ENCODE measurements at places on chromosomes 1 and 21. TPM values are rescaled to one million over a fixed set of nuclear protein-coding genes. Genes with fewer than 3 reads are reported as not detected.

GRCh38 chr1:77652268-77652667 is 30.2 kb downstream of the ZZZ3 start:
- H3K27me3 ChIP-seq, result no peaks in the 10 kb centered on the region
- peaks cover 5% of the 10 kb centered on the region for H3K36me3 ChIP-seq
- no peak overlapping the region for H3K27ac ChIP-seq
- H3K4me1 ChIP-seq, result no peaks in the 10 kb centered on the region

DNA sequence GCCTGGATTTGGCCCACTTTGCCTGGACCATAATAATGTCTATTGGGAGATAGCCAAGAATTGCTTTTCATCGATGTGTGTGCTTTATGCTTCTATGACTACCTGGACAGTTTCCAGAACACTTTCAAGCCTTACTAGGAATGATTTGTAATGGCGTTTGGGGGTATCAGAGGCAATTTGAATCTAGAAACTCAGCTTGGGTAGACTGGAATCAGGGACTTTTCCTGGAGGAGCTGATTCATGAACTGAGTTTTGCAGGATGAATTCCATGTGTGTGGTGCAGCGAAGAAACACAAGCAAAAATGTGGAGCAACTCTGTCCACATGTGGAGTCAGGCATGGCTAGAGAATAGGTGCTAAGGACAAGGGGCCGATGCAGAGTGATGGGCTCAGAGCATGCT is 11.9 kb upstream of the TMEM61 start:
- peaks cover 7% of the 10 kb centered on the region for H3K4me1 ChIP-seq
- no peak overlapping the region for H3K27ac ChIP-seq
- H3K27me3 ChIP-seq, result no peaks in the 10 kb centered on the region
- no peak for DNase-seq

- H3K27ac ChIP-seq, result no peak overlapping the region
- DNase-seq, result no peak
- no peaks in the 10 kb centered on the region for H3K4me1 ChIP-seq
- H3K4me3 ChIP-seq, result no peak overlapping the region
Observed at GRCh38 chr1:244350027-244350426, 101.7 kb downstream of the ADSS2 start.

DNA sequence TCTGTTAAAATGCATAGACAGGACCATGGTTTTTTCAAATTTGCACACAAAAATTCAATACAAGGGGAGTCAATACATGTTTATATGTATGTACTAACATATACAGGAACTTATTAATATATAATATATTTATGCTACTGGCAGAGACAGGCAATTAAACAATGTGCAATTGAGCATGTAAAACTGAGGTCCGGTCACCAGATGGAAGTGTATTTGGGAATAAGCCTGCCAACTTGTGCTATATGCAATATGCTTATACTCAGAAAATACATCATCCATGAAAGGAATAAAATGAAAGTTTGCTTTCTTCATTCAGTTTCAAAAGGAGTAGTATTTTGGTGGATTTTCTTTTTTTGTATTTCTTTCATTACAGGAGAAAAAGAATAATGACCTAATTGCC is 640.2 kb upstream of the CXADR start:
- H3K27me3 ChIP-seq, result no peaks in the 10 kb centered on the region
- no peak for DNase-seq
- no peaks in the 10 kb centered on the region for H3K36me3 ChIP-seq
- no peaks in the 10 kb centered on the region for H3K4me1 ChIP-seq
- H3K4me3 ChIP-seq, result no peak overlapping the region
- H3K27ac ChIP-seq, result no peak overlapping the region

- H3K36me3 ChIP-seq, result no peaks in the 10 kb centered on the region
- no peaks in the 10 kb centered on the region for H3K27me3 ChIP-seq
- DNase-seq, result no peak
- H3K4me1 ChIP-seq, result no peaks in the 10 kb centered on the region
- no peak overlapping the region for H3K4me3 ChIP-seq
Observed at GRCh38 chr1:167197692-167198091, 23.0 kb upstream of the POU2F1 start.

DNA sequence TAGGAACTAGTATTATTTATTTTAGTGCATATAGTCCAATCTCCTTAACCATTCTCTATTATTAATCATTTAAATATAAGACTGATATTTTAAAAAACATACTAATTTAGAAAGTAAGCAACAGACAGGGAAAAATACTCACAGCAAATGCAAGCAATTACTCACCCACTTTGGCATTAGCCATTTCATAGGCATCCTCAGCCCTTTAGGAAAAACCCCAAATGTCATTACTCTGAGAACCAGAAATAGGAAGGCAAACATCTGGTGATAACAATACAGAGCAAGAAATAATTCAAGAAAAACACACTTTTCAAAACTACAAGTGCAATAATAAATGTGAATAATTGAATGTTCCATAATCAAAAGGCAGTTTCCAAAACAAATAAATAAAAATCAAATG is 545.1 kb downstream of the PLPP3 start:
- no peaks in the 10 kb centered on the region for H3K27me3 ChIP-seq
- no peaks in the 10 kb centered on the region for H3K36me3 ChIP-seq

DNA sequence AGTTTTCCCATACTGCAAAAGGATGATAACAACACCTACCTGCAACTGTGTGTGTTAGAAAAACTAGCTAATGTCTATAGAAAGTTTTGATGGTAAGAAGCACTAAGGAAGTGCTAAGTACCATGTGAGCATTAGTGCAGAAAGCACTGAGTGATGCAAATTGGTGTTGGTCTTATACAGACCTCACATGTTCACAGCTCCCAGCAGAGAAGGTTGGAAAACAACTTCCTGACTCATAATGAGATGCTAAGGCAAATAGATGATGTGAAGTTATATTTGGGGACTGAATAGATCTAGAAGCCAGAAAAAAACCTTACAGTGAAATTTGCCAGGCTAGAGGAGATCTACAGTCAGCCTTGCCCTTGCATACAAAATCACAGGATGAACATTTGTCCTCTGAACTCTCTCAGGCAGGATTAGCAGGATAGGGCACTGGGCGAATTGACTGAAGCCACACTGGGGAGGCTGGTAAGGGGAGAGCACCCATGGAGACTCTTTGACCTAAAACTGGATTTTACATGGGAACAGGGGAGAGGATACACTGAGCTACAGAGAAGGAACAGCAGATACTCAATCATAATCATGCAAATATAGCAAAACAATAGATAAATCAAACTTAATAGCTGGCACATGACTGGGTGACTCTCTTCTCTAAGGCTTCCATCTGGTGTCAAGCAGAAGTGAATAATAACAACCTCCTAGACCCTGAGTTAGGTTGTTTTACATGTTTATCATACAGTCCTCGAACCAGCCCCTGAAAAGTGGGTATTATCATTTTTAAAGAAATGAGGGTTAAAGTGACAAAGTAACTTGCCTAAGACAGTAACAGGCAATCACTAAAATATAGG is 61.3 kb downstream of the ASTN1 start:
- H3K27me3 ChIP-seq, result no peaks in the 10 kb centered on the region
- no peak overlapping the region for H3K27ac ChIP-seq
- no peaks in the 10 kb centered on the region for H3K36me3 ChIP-seq
- H3K4me1 ChIP-seq, result peaks cover 5% of the 10 kb centered on the region
- no peak for DNase-seq

DNA sequence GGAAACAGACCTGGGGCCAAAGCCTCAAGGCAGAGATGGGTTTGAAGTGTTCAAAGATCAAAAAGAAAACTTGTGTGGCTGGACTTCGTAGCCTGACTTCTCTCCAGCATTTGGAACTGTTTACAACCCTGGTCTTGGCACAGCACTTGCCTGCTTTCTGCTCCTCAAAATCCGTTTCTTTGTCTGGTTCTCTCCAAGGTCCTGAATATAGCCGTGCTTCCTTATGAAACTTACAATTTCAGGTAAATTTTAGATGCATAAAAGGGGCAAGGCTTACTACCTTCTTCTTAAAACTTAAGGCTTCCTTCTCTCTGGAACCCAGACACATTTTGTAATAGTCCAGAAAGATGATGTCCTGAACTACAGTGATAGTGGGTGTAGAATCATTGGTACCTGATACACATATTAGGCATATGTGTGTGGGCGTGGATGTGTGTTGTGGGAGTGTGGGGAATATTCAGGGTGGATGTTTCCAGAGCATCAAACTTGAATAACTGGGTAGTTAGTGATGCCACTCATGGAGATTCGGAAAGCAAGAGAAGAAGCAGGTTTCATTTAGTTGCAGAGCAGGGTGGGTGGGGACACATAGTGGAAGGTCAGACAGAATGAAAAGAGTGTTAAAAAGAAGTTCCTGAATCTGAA is 26.4 kb upstream of the FAM78B start:
- no peak overlapping the region for H3K4me3 ChIP-seq
- DNase-seq, result no peak
- H3K4me1 ChIP-seq, result no peaks in the 10 kb centered on the region
- H3K27me3 ChIP-seq, result no peaks in the 10 kb centered on the region
- H3K36me3 ChIP-seq, result no peaks in the 10 kb centered on the region

DNA sequence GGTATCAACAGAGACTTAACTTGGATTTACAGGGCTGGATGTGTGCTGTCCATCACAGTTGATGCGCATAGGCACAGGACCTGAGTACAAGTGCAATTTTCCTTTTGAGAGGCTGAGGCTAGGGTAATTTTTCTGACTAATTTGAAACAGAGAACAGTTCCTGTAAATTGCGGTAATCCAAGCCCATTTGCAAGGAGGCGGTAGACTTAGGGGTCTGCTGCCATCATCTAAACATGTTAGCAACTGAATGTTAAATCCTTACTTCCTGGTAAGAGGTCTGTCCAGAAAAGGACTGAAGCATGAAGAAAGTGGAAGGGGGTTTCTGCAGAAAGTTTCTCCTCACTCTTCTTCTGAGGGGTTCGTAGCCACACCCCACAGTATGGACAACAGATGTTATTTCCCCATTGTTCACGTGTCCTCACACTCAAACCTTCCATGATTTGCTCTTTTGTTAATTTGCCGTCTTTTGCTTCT is 23.7 kb upstream of the C1orf198 start:
- H3K27ac ChIP-seq, result no peak overlapping the region
- H3K4me1 ChIP-seq, result no peaks in the 10 kb centered on the region
- DNase-seq, result no peak
- H3K36me3 ChIP-seq, result no peaks in the 10 kb centered on the region
- no peaks in the 10 kb centered on the region for H3K27me3 ChIP-seq

- H3K4me3 ChIP-seq, result no peak overlapping the region
- H3K27ac ChIP-seq, result no peak overlapping the region
- no peaks in the 10 kb centered on the region for H3K27me3 ChIP-seq
- no peaks in the 10 kb centered on the region for H3K4me1 ChIP-seq
- peaks cover 3% of the 10 kb centered on the region for H3K36me3 ChIP-seq
Observed at GRCh38 chr1:51719146-51719545, 102.3 kb downstream of the OSBPL9 start.

GRCh38 chr1:209414803-209415329 is 168.6 kb upstream of the CAMK1G start:
- DNase-seq, result no peak
- no peak overlapping the region for H3K27ac ChIP-seq
- no peaks in the 10 kb centered on the region for H3K36me3 ChIP-seq
- no peaks in the 10 kb centered on the region for H3K4me1 ChIP-seq
- no peaks in the 10 kb centered on the region for H3K27me3 ChIP-seq

DNA sequence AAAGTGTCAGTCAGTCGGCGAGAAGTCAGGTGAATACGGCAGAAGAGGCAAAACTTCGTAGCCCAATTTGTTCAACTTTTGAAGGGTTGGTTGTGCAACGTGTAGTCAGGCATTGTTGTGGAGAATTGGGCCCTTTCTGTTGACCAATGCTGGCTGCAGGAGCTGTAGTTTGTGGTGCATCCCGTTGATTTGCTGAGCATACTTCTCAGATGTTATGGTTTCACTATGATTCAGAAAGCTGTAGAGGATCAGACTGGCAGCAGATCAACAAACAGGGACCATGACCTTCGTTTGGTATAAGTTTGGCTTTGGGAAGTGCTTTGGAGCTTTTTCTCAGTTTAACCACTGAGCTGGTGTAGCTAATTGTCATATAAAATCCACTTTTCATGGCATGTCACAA is 190.2 kb upstream of the ADAMTS5 start:
- H3K4me1 ChIP-seq, result no peaks in the 10 kb centered on the region
- H3K36me3 ChIP-seq, result no peaks in the 10 kb centered on the region
- DNase-seq, result no peak
- no peak overlapping the region for H3K4me3 ChIP-seq
- H3K27ac ChIP-seq, result no peak overlapping the region

- H3K27me3 ChIP-seq, result peaks cover 8% of the 10 kb centered on the region
- H3K4me3 ChIP-seq, result peak overlapping the region; percentile 69
- no peaks in the 10 kb centered on the region for H3K36me3 ChIP-seq
- H3K4me1 ChIP-seq, result peaks cover 28% of the 10 kb centered on the region
- DNase-seq, result no peak
Observed at GRCh38 chr1:231039161-231040018, 664 bp downstream of the FAM89A start.

DNA sequence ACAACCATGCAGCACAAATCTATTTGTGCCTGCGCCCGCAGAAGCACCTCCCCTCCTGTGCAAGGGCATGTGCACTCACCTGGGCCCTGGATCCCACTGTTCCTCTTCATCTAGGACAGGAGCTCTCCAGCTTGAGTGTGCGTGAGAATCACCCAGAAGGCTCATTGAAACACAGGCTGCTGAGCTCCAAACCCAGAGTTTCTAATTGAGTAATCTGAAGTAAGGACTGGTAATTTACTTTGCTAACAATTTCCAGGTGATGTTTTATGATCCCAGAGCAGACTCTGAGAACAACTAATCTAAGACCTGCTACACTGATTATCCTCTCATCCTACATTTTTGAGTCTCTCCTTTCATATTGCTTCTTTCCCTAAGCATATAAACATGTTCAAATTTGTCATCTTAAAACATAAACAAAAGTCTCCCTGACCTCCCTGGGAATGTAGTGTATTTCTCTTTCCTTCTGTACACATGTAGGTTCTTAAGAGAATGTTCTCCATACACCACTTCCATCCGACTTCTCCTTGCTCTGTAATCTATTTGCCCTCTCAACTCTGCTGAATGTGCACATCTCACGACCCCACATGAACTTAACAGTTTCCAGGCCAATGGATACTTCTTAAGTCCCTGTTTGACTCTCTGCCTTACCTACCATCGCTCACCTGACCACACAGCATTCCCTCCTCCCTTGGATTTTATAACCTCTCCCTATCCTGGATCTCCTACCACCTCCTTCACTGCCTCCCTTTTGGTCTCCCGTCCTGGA is 522.5 kb downstream of the SMYD3 start:
- H3K27ac ChIP-seq, result no peak overlapping the region
- DNase-seq, result no peak
- H3K4me3 ChIP-seq, result no peak overlapping the region
- H3K36me3 ChIP-seq, result no peaks in the 10 kb centered on the region
- no peaks in the 10 kb centered on the region for H3K4me1 ChIP-seq
- no peaks in the 10 kb centered on the region for H3K27me3 ChIP-seq

- no peak overlapping the region for H3K4me3 ChIP-seq
- peak; percentile 25 for DNase-seq
- no peaks in the 10 kb centered on the region for H3K27me3 ChIP-seq
- no peaks in the 10 kb centered on the region for H3K36me3 ChIP-seq
Observed at GRCh38 chr1:115261496-115261895, 76.6 kb downstream of the NGF start.

- H3K36me3 ChIP-seq, result no peaks in the 10 kb centered on the region
- no peak overlapping the region for H3K27ac ChIP-seq
- H3K27me3 ChIP-seq, result no peaks in the 10 kb centered on the region
- no peak overlapping the region for H3K4me3 ChIP-seq
- DNase-seq, result no peak
Observed at GRCh38 chr1:73042403-73042802, 760.1 kb upstream of the NEGR1 start.

NCAM2 gene
- total RNA-seq, result 138 TPM

TMPRSS15 gene
- 0.61 TPM for total RNA-seq

AIM2 gene
- total RNA-seq, result 2.8 TPM

GPR25 gene
- total RNA-seq, result not detected

LYPD8 gene
- total RNA-seq, result not detected

TXNIP gene
- total RNA-seq, result 455 TPM

CLDN17 gene
- not detected for total RNA-seq

USH2A gene
- 0.39 TPM for total RNA-seq

PODN gene
- total RNA-seq, result 4.2 TPM

Data from spinal cord (tissue), 10 donors.